ENCODE measurements at places on chromosomes 11 and 22.

DNA sequence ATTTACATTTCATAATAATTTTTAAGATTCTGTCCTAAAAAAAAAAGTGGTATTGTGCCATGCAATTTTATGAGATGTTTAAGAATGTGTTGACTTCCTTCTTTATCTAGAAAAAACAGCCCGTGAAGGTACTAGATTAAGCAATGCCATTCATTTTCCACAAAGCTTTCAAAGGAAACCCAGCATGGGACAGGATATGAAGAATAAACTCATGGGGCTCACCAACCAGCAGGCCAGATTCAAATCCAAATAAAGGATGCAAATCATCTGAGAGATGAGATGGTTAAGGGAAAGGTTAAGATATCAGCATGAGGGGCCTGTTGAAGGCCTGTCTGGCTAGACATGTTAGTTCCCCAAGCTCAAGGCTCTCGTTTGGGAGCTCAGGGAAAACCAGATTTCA lies 199.1 kb downstream of the SWAP70 start:
- no peak for DNase-seq

GRCh38 chr11:77710358-77710757 lies 72.8 kb upstream of the CLNS1A start:
- DNase-seq = no peak

DNA sequence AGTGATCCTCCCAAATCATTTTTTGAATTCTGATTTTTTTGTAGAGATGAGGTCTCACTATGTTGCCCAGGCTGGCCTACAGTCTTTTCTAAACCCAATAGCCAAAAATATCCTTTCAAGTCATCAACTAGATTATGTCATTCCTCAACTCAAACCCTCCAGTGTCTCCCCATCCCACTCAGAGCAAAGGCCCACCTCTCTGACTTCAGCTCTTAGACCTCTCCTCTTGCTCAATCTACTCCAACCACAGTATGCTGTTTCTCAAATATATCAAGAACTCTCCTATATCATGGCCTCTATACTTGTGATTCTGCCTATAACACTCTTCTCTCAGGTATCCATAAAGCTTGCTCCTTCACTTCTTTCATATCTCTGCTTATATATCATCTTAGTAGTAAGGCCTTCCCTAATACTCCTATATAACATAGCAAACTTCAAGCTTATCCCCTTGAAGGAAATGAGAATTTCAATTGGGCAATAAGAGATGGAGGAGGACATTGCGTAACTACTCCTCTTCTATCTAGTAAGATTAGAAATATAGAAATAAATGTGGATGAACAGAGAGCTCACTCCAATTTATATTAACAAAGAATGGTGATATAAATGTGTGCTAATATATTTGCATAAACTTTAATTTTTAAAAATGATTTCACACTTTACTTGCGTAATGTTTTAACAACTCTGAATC lies 24.5 kb downstream of the DLG2 start:
- DNase-seq = no peak

GRCh38 chr22:24588381-24588756 lies 4.5 kb downstream of the LRRC75B start:
- DNase-seq = no peak

DNA sequence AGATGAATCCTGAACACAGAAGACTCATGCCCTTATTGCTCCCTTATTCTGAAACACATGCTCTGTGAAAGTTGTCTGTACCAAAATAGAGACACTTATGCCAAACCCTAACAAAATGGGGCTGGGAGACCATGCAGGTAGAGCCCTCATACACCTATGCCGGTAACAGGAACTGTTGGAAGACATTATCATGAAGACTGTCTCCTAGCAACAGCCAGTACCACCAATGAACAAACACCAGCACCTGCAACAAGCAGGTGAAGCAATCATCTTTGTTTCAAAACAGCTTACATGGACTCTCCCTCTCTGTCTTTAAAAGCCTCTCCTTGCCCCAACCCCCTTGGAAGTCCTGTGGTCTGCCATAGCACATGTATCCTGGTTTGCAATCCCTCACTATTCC lies 17.2 kb downstream of the SLC5A4 start:
- no peak for DNase-seq

DNA sequence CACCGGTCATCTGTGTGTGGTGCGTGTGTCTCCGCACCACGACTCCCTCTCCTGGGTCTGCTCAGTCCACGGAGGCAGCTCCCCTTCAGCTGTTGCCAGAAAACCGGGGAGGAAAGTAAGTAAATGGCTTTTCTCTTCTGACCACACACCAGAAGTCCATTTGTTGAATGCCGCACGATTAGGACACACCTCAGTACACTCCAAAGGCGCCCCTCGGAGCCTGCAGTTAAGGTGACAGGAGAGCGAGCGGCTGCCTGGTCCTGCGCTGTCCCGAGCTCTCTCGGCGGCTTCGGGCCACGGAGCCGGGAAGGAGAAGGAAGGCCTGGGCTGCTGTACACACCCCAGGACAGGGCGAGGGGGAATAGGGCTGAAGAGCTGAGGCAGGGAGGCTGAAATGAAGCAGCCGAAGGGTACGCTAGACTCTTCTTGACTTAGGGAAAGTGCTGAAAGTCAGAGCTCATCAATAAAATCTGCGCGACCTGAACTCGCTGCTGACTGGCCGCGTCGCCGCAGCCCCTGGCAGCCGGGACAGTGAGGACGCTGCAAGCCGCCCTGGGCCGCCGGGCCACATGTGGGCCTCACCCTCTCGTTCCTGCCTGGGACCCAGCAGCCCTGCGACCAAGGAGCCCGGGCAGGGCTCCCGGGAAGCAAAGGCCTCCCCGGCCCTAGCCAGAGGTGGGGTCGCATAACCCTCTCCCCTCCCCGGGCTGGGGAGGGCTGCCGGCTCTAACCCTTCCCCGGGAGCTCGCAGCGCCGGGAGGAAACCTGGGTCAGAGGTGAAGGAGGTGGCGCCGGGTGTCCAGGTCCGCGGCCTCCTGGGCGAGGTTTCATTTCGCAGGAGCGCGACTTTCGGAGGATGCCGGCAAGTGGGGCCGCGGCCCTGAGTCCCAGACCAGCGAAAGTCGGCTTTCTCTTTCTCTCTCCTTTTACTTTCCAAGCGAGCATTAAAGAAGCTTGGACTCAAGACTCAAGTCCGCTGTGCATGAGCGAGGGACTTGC lies 1.6 kb upstream of the PAX6 start:
- DNase-seq = peak; percentile 49

GRCh38 chr11:107898270-107898669 lies 30.0 kb upstream of the RAB39A start:
- peak; percentile 15 for DNase-seq

- no peak for DNase-seq
These were observed 33.2 kb upstream of the TCF20 start for GRCh38 chr22:42303396-42304323.

DNA sequence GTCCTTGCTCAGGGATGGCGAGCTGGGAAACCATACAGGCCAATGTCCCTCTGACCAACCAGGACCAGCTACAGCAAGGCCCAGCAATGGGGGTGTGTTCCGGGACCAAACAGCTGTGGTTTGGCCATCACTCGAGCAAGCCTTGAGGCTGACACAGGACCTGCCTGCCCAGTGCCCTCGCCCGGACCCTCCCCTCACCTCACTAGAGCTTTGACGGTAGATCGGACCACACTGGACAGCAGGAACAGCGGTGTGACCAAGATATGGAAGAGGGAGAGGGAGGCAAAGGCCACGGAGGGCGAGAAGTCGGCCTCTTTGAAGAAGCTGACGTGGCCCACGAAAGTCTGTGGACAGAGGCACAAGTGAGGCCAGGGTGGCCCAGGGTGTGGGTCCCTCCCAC lies 42.2 kb upstream of the KCNJ11 start:
- no peak for DNase-seq

DNA sequence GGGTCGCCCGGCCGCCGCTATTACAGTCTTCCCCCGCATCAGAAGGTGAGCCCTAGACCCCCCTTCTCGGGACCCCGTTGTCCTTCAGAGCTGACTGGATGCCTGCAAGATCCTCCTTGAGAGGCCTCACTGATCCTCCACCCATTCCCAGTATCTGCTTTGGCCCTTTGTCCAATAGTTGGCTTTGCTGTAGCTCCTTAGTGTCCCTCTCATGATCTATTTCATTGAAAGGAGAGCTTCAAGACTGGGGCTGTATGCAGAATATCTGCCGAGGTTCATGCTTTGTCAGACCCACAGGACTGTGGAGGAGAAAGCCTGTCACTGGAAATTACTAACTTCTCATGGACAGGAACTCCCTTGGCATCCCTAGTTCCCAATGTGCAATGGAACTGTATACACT lies 499 bp downstream of the DLAT start:
- DNase-seq = no peak

DNA sequence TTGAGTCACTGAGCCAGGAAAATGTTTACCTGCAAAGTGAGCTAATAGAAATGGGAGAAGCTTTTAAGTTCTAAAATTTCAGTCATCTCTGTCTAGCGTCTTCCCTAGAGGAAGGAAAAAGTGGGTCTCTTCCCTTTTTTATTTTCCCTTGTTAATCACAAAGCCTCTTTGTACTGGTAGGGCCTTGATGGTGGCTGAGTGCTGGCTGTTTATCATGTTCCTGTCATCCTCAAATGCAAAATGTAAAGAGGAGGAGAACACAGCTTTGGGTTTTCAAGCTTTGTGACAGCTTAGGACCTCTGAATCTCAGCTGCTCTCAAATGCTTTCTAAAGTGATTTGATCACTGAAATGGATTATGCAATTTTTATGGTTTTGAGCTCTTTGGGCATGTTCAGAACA lies 222.0 kb downstream of the TMEM135 start:
- no peak for DNase-seq

DNA sequence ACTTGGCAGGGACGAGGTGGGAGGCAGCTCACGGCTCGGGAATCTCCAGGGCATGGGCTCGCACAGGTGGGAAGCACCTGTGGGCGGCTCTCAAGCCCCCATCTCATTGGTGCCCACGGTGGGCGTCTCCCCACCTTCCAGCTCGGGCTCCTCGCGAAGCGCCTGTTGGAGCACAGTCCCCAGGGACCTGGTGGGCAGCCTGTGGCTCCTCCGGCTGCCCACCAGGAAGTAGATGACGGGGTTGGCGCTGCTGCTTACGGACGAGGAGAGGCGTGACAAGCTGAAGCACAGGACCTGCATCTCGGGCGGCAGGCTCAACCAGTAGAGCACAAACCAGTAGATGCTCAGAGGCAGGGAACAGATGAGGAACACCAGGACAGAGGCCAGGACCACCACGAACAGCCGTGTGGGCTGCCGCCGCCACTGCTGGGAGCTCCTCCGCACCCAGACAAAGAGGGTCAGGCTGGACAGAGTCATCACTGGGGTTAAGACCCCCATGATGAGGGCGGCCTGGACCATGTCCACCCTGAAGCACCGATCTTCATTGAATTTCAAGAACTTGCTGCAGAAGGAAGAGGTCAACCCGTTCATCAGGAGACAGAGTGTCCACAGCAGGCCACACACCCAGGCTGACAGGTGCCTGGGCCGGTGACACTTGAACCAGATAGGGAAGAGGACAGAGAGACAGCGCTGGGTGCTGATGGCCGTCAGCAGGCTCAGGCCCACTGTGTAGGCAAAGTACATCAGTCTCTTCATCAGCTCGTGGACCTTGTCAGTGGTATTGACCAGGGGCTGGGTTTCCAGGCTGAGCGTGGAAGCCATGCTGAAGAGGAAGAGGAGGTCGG lies 633 bp downstream of the MRGPRD start:
- no peak for DNase-seq

DNA sequence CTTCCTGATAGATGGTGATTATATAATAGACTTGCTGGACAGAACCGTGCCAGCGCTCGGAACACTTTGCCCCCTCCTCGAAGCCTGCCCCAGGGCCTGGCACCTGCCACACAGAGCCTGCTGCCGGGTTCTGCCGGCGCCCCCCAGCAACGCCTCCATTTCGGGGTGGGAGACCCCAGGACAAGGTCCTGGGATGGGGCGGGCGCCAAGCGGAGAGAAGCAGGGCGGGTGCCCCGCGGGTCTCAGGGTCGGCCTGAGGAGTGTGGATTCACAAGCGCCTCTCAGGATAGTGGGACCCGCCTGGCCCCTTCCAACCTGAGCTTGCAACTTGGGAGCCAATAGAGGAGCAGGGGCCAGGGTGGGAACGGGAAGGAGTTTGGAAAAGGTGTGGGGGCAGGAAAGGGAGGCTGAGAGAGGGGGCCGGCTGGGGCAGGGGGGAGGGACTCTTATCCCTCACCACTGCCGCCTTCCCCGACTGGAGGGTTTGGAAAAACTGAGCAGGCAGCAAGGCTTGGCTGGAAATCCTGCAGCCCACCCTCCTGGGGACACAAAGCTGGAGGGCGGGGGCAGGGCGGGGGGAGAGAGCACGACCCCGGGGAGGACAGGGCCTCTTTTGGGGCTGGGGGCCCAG lies 3.3 kb upstream of the BCL9L start:
- DNase-seq = peak; percentile 68

- DNase-seq = peak; percentile 29
These were observed 7.3 kb downstream of the C11orf97 start for GRCh38 chr11:94519478-94520084.

DNA sequence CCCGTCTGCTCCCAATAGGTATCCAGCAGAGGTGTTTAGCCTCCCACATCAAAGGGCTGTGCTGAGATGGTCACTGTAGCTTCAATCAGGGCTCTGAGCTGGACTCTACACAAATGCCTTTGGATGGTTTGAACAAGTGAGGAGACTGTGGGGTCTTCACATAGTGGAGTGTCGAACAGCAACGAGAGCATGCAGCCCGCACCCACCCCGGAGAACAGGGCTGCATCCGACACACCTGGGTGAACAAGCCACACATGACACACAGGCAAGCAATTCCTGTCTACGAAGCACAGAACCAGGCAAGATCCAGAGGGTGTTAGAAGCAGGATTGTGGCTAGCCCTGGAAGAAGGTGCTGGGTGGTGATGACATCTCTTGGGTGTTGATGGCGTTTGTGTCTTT lies 58.0 kb upstream of the FGF3 start:
- DNase-seq = no peak

DNA sequence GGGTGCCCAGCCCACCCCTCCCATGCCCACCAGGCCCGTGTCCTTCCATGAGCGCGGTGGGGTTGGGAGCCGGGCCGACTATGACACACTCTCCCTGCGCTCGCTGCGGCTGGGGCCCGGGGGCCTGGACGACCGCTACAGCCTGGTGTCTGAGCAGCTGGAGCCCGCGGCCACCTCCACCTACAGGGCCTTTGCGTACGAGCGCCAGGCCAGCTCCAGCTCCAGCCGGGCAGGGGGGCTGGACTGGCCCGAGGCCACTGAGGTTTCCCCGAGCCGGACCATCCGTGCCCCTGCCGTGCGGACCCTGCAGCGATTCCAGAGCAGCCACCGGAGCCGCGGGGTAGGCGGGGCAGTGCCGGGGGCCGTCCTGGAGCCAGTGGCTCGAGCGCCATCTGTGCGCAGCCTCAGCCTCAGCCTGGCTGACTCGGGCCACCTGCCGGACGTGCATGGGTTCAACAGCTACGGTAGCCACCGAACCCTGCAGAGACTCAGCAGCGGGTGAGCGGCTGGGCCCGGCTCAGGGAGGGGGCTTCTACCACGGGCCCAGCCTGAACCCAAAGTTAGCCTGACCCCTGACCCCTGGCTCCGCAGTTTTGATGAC lies 3.0 kb downstream of the PKP3 start:
- no peak for DNase-seq

GRCh38 chr11:68684385-68685356 lies at the start of gene GAL:
Gene GAL (plus strand): TSS chr11:68684544. CDS start chr11:68684924, 380 bp downstream.
- no peak for DNase-seq

- peak; percentile 61 for DNase-seq
These were observed 67.4 kb downstream of the ENDOD1 start for GRCh38 chr11:95156916-95157541.

Data from NCI-H446 (cell line).